ENCODE measurements at places on chromosomes 16 and 17.
A peak's percentile ranks its signal among the peaks of the same experiment; 100 is the strongest.

DNA sequence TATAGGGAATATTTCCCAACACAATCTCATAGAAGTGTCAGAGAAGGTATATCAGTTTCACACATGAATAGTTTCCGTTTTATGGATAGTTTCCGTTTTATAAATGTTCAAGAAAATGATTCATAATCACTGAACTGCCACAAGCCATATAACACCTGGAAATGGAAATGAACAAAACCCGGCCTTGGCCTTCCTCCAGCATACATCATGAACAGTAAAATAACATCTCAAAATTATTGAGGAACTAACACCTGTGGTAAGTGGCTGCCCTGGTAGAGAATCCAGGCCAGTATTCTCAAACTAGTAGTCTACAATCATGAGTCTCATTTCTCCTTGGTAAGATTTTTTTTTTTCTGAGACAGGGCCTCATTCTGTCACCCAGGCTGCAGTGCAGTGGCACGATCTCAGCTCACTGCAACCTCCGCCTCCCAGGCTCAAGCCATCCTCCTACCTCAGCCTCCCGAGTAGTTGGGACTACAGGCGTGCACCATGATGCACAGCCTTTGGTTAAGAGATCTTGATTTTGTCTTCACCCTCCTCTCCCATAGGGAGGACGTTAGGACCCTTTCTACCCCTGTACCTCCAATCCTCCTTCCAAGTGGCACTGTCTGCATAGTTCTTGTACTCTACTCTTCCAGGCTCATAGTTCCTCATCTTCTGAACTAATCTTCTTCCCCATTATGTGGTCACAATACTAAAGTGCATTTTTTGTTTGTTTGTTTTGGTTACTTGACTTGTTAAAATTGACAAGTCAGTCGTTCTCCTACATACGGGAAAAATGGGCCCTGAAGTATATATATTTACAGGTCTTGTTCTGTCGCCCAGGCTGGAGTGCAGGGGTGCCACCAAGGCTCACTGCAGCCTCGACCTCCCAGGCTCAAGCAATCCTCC lies 15.0 kb upstream of the RGS9 start:
- peak overlapping the region; percentile 62 for H3K4me3 ChIP-seq
- peaks cover 5% of the 10 kb centered on the region for H3K4me1 ChIP-seq
- H3K27me3 ChIP-seq = no peaks in the 10 kb centered on the region
- DNase-seq = no peak

GRCh38 chr16:81860287-81861266 lies 81.5 kb downstream of the PLCG2 start:
- no peaks in the 10 kb centered on the region for H3K27me3 ChIP-seq
- peak; percentile 71 for DNase-seq
- H3K36me3 ChIP-seq = no peaks in the 10 kb centered on the region
- H3K4me3 ChIP-seq = no peak overlapping the region

DNA sequence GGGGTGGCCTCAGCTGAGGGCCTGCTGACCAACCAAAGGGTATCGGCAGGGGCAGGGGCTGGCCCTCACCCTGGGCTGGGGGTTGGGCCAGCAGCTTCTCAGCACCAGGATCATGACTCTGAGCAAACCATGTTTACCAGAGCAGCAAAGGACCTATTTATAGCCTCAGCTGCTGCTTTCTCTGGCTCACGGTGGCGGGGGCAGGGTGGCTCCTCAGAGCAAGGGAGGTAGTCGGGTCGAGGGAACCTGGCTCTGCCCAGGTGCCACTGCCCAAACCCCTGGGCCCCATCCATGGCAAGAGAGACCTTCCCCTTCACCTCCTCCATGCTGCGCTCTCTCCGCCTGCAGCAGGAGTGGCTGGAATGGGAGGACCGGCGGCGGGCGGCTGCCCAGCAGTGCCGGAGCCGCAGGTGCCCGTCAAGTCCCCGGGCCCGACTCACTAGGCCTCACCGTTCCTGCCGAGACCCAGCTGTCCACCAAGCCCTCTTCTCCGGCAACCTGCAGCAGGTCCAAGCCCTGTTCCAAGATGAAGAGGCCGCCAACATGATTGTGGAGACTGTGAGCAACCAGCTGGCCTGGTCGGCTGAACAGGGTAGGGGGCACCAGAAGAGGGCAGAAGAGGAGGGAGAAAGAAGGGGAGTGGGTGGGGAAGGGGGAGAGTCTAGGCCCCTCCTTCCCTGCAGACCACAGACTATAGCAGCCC lies at the start of gene ASB16:
Gene ASB16 (plus strand): TSS at position 206 of the 703 bp plus-strand sequence. CDS start 86 bp downstream, at position 292.
- no peak within 1 kb of the TSS for H3K4me3 ChIP-seq
- H3K36me3 ChIP-seq = peaks cover 2% of the 10 kb centered on the region
- peak within 1 kb of the TSS; percentile 28 for H3K27ac ChIP-seq
- no peak for DNase-seq

- no peak overlapping the region for H3K4me3 ChIP-seq
- H3K27ac ChIP-seq = no peak overlapping the region
- H3K27me3 ChIP-seq = no peaks in the 10 kb centered on the region
- no peaks in the 10 kb centered on the region for H3K36me3 ChIP-seq
- no peaks in the 10 kb centered on the region for H3K4me1 ChIP-seq
Measured at GRCh38 chr16:77344341-77344740, 90.5 kb downstream of the ADAMTS18 start.

GRCh38 chr16:3689731-3690130 lies 27.6 kb downstream of the TRAP1 start:
- no peak overlapping the region for H3K4me3 ChIP-seq
- H3K36me3 ChIP-seq = peaks cover 46% of the 10 kb centered on the region
- H3K27ac ChIP-seq = no peak overlapping the region
- H3K4me1 ChIP-seq = peaks cover 5% of the 10 kb centered on the region
- H3K27me3 ChIP-seq = no peaks in the 10 kb centered on the region
- DNase-seq = no peak
